Left ventricle myocardium superior (tissue), 1 donor: ENCODE measurements at places on chromosomes 13 and 19. TPM values are rescaled to one million over a fixed set of nuclear protein-coding genes. Genes with fewer than 3 reads are reported as not detected.

Gene WDR88
- total RNA-seq, result not detected

DNA sequence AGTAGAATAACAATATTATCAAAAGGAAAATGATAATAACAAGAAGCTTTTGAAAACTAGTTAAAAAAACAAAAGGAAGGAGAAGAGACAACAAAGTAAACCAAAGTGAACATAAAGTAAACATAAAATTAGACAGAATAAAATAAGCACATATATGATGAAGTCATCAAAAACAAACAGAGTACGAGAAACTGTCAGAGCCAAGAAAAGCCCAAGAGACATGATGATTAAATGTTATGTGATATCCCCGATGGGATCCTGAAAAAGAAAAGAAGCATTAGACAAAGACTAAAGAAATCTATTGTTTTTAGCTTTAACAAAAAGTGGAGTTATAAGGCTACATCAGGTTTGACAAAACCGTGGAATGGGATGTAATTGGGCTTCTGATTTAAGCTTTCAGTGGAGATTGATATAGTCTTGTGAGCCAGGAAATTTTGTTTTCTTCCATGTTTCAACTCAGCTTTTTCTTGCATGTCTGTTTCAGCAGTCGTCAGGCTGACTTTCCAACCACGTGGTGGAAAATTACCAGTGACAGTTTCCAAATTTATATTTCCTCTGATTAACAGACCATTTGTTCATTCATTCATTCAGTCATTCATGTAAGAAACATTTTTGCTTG lies 64.9 kb downstream of the KL start:
- no peak for DNase-seq

- DNase-seq, result no peak
Observed at GRCh38 chr13:28137596-28137995, 749 bp upstream of the PAN3 start.

DNA sequence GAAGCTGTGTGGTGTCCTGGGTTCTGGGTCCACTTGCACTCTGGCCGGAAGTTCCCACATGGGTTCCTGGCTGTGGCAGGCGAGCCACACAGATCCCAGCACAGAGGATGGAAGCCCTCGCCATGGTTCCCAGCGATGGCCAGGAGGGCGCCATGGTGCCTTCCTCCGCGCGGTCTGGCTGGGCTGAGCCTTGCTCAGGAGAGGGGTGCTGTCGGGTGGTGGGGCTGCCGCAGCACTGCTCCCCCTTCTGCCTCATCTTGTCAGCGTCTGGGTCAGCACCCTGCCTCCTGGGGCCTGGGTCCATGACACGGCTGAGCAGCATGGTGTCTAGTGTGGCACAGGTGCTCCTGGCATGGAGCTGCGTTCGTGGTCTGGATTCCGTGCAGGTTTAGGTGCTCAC lies 33.5 kb downstream of the DOT1L start:
- no peak for DNase-seq
